NCI-H1092 (cell line): ENCODE measurements at places on chromosomes 1 and 21.

- no peak for DNase-seq
Measured at GRCh38 chr1:25649505-25650288, 33.1 kb downstream of the MAN1C1 start.

- no peak for DNase-seq
Measured at GRCh38 chr1:106072909-106073600, 983.4 kb upstream of the PRMT6 start.

- no peak for DNase-seq
Measured at GRCh38 chr1:247908766-247909165, 11.3 kb upstream of the OR2T8 start.

DNA sequence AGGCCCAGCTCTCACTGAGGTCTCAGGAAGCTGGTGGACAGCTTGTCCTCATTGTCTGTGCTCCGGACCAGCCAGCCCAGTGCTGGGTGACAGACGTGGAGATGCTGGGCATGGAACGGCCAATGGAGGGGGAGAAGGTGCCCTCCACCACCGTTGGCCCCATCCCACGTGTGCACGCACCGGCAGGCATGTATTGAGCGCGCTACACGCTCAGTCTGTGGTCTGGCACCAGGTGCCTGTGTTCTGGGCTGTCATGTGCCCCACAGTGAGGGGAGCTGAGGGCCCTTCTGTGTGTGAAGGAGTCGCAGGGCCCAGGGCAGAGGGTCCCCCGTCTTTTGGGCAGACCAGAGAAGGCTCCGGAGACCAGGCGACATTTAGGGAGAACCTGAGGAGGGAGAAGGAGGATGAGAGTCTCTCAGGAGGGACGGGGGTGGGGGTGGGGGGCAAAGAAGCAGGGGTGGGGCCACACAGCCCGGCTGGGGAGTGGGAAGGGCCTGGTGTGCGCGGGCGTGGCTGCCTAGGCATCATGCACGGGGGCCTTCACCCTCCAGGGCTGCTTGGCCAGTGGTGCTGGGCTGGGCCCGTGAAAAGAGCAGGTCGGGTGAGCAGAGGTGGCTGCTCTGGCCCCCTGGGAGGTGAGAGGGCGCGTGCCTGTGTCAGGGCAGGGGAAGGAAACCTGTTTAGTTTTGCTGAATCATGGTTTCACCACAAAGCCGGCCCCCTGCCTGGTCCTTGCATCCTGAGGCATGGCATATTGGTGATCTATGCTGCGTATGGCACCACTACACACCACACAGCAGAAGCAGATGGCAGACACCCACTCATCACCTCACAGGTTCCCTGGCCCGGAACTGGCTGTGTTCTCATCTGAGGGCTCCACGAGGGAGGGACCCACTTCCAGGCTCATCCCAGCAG is 86.7 kb upstream of the TTC34 start:
- no peak for DNase-seq

DNA sequence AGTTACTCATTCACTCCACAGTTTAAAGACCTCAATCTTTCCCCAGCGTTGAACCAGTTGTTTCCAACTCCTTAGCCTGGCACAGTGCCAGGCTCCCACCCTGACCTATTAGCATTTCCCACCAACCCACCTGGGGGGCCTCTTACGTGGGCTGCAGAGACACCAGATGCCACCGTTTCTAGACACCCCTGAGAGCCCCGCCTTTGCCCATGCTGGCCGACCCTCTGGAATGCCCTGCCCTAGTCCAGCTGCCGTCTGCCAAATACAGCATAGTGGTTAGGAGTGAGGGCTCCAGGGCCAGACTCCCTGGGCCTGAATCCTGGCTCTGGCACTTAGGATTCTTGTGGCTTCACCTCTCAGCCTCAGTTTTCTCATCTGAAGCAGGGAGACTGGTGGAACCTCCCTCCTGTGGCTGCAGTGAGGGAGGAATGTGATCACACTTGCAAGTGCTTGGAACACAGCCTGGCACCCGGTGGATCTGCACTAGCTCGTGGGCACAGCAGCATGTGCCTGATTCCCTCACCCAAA is 65.2 kb downstream of the TMCO4 start:
- no peak for DNase-seq

DNA sequence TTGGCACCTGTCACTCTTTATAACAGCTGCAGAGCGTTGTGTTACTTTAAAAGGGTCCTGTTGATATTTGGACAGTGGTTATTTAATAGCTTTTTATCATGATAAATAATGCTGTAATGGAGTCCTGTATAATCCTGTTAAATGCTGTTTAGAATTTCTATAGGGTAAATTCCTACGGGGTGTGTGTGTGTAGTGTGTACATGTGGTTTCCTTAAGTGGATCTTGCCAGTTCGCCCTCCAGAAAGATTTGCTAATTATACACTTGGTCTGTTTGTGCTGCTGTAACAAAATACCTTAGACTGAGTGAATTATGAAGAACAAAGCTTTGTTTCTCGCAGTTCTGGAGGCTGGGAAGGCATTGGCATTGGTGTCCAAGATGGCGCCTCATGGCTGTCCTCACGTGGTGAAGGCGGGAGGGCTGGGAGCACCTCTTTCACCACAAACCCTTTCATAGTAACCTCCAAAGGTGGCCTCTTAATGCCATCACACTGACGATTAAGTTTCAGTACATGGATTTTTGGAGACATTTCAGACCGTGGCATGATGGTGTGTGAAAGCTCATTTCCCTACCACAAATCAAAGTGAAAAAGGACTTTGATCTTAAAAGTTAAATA is 11.2 kb downstream of the PRMT2 start:
- no peak for DNase-seq

GRCh38 chr1:10399444-10399941 is 629 bp downstream of the PGD start:
- DNase-seq, result peak; percentile 64

DNA sequence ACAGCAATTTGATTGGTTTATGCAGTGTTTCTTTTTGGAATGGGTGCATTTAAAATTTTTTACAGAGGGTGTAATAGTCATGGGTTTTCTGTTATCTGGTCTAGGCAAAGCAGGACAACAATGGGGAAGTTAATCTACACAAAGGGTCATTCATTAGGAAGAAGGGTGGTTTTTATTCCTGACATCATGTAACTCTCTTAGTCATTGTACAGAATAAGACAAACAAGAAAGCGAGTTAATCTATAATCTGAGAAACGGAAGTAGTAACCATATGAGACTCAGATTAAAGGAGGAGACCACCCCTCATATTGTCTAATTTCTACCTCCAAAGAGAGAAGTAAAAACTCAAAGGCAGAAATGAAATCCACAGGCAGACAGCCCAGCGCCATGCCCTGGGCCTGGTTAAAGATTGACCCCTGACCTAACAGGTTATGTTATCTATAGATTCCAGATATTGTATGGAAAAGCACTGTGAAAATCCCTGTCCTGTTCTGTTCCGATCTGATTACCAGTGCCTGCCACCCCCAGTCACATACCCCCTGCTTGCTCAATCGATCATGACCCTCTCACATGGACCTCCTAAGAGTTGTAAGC is 10.5 kb upstream of the IFI6 start:
- DNase-seq, result no peak

- peak; percentile 59 for DNase-seq
Measured at GRCh38 chr1:87953732-87954344, 625.2 kb downstream of the LMO4 start.

GRCh38 chr1:167899253-167899681 is 14.7 kb downstream of the ADCY10 start:
- no peak for DNase-seq

GRCh38 chr1:50108497-50109059 is at the start of gene ELAVL4:
ELAVL4 (plus strand) TSS chr1:50108920; CDS start chr1:50109190, 270 bp downstream.
- DNase-seq, result peak; percentile 92

GRCh38 chr1:173669491-173669941 is at the start of gene ANKRD45:
ANKRD45 (minus strand) TSS chr1:173669851; CDS start chr1:173659418, 10,433 bp downstream.
- no peak for DNase-seq

DNA sequence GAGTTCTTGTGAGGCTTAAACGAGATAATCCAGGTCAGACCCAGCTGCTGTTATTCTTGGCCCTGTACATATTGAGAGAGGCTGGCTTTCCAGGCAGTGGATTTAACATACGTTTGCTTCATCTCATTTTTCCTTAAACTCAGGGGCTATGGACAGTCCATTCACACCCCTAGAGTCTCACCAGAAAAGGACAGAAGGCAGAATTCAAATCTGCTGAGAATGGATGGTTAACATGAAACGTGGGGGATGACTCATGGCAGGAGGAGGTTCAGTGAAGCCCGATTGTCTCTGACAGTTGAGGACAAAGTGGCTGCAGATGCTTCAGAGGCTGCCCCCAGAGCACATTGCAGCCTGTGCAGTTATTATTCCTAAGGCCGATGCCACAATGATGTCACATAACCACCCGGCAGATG is 39.5 kb downstream of the TGFB2 start:
- no peak for DNase-seq

DNA sequence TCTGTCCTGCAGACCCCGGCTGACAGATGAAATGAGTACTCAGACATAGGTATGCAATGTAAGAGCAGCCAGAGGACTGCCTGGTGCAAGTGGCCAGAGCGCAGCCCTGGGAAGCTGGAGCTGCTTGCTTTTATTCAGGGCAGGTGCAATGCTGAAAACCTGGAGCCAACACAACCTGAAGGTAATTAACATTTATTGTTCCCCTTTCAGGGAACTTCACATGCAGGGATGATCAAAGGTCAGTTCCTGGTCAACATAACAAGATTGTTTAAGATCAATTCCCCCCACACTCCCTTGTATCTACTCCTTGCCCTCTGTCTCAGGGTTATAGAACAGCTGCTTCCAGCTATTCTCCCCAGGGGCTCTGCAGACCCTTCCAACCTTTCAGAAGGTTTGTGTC is 48.7 kb upstream of the PRELP start:
- no peak for DNase-seq

DNA sequence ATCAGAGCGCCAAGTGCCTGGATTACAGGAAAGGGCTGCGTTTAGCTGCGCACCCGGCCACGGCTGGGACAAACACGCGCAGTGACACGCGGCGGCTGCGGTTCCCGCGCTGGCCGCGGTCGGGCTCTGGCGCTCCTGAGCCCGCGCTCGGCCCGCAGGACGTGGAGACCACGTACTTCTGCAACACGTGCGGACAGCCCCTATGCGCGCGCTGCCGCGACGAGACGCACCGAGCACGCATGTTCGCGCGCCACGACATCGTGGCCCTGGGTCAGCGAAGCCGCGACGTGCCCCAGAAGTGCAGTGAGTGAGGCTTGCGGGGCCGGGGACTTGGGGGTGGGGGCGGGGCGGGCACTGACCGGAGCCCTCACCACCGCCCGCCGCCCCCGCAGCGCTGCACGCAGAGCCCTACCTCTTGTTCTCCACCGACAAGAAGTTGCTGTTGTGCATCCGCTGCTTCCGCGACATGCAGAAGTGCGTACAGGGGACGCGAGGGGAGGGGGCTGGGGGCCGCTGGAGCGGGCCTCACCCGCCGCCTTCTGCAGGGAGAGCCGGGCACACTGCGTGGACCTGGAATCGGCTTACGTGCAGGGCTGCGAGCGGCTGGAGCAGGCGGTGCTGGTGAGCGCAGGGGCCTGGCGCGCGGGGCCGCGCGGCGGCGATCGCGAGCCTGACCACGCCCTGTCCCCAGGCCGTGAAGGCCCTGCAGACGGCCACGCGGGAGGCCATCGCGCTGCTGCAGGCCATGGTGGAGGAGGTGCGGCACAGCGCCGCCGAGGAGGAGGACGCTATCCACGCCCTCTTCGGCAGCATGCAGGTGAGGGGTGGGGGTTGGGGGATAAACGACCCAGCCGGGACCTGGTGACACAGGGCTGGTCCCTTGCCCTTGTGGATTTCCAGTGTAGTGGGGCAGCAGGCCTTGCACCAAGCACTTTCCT is 3.1 kb downstream of the RNF207 start:
- peak; percentile 82 for DNase-seq

- DNase-seq, result peak; percentile 30
Measured at GRCh38 chr1:3668585-3669300, 16.4 kb downstream of the TP73 start.

DNA sequence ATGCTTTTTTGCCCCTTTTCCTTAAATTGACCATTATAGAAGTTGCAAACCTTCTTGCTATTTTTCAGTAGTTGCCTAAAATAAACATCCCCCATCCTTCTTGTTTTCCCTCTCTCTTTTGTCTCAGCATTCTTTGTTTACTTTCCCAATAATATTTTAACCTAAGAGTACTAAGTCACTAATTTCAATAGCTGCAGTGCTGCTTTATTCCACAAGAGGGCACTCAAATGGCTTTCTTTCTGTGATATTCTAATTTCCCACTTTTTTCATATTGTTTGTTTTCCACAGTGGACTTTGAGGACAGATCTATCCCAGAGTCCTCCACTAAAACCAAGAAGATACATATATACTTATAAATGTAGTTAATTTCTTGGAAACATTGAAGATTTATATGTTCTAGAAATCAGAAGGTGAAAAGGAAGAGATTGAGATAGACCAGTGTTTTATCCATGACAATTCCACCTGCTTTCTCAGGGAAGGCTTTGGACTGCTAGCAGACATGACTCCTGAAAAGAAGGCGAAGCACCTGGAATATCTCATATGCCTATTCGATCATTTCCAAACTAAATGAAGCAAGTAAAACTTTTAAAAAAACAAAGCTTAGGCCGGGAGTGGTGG is 104.8 kb upstream of the GRIK1 start:
- peak; percentile 1 for DNase-seq

- DNase-seq, result no peak
Measured at GRCh38 chr1:38476850-38477178, 382.8 kb downstream of the RRAGC start.

GRCh38 chr1:151401125-151401788 is 1.9 kb downstream of the PSMB4 start:
- no peak for DNase-seq

GRCh38 chr1:153626904-153627714 is at the start of gene S100A13:
S100A13 (minus strand) TSS chr1:153627505; CDS start chr1:153626472, 1,033 bp downstream.
- peak; percentile 89 for DNase-seq

DNA sequence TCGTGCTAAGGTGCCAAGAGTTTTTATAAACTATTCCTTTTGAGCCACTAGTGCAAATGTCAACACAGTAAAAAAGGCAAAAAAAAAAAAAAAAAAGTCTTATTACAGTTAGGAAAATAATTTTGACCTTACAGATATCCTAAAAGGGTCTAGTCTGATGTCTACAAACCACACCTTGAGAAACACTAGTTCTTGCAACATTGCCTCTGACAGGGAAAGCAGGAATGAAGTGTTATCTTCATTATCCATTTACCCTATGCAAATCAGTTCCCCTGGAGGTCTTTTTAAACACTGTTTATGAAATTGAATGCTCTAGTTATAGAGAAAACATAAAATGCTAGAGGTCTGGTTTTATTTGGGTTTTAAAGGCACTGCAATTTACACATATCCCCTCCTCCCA is 115.2 kb upstream of the DMRTA2 start:
- DNase-seq, result no peak

- DNase-seq, result no peak
Measured at GRCh38 chr1:56566061-56566744, 13.2 kb downstream of the PLPP3 start.

- DNase-seq, result no peak
Measured at GRCh38 chr1:96220651-96221050, 500.9 kb upstream of the PTBP2 start.

DNA sequence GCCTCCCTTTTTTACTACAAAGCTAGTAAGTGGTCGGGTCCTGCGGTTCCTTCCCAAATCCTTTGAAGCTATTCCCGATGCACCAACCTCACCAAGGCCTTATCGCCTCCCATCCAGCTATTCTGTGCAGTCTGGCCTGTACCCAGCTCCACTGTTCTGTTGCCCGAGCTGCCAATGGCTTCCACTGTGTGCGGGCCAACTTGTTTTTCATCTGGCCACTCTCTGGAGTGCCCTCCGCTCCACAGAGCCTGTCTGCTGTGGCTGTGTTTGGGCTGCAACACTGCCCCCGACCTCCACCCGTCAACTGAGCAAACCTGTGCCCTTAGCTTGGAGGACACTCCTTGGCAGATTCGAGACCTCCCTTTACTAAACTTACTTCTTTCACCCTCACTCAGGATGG is 125.0 kb downstream of the KIAA0319L start:
- no peak for DNase-seq
